B cell (primary cell): ENCODE measurements at places on chromosomes 16 and 17.

GRCh38 chr17:10119203-10120108 lies 79.0 kb downstream of the GAS7 start:
- DNase-seq, result peak; percentile 47

GRCh38 chr17:40819528-40820125 lies 2.8 kb downstream of the KRT10 start:
- DNase-seq, result no peak

DNA sequence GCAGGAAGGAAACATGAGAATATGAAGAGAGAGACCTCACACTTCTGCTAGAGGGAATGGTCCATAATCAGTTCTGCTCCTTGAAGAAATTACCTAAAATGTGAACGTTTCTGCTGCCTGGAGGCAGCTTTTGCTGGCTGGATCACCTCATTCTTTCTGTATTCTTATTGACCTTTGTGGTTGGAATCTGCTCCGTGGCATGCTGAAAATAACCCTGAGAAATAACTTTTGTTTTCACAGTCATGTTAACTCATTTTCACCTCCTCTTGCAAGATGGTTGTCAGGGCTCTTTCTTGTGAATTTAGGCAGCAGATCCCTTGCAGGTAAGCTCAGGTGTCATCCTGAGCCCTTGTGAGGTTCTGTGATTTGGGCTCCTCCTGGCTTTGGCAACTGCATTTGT lies 70.2 kb downstream of the IRF8 start:
- DNase-seq, result no peak

DNA sequence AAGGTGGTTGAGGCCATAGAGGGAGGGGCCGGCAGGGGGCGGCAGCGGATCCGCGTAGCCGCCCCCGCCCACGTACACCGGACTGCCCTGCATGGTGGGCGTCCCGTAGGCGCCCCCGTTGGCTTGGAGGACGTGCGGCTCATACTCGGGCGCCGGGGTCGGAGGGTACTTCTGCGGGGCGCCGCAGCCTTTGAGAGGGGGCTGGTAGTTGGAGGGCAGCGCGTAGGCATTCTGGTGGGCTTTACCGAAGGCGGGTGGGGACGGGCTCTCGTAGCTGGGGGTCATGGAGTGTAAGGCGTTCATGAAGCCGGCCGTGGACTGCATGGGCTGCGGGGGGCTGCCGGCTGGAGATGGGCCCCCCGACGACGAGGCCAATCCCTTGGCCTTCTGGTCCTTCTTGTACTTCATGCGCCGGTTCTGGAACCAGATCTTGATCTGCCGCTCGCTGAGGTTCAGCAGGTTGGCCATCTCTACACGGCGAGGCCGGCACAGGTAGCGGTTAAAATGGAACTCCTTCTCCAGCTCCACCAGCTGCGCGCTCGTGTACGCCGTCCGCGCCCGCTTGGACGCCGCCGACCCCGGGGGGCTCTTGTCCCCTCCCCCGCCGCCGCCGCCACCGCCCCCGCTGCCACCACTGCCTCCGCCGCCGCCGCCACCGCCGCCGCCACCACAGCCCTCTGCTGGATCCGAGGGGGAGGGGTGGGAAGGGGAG lies 5.7 kb upstream of the HOXB2 start:
- DNase-seq, result no peak

- DNase-seq, result no peak
Measured at GRCh38 chr16:85206472-85207356, 94.4 kb upstream of the CIBAR2 start.

- no peak for DNase-seq
Measured at GRCh38 chr16:13436641-13437412, 483.1 kb upstream of the ERCC4 start.

- DNase-seq, result no peak
Measured at GRCh38 chr16:66968847-66969246, 7.8 kb downstream of the CES3 start.

DNA sequence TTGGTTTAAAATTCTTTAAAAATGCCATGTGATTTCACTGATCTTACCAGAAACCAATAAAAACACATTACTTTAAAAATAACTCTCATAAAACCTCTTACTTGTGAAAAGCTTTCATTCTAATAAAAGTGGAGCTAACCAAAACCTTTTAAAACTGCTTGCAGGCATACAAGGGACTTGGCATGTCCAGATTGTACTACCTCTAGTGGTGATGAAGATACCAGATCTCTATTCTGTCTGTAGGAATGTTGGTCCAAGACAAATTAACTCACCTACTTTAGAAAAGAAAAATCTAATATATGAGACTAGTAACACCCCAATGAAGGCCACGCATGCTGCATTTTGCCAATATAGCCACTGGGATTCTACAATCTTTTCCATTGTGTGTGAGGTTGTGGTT lies 151.0 kb upstream of the SALL1 start:
- DNase-seq, result no peak

DNA sequence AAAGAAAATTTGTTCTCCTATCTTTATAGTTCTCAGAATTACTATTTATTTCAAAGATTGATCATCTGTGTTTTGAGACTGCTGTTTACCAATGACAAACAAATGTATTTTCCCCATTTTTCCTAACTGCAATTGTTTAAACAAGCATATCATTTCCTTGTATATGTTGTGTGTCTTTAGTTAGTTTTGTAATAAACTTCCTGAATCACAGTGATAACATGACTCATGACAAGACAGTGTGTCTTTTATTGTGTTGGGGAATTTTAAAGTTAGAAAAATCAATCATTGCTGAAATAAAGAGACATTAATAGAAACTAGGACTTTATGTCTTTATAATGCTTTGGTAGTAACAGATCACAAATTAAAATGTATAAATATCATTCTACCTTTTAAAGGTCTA lies 348.5 kb downstream of the KCNJ2 start:
- DNase-seq, result no peak

DNA sequence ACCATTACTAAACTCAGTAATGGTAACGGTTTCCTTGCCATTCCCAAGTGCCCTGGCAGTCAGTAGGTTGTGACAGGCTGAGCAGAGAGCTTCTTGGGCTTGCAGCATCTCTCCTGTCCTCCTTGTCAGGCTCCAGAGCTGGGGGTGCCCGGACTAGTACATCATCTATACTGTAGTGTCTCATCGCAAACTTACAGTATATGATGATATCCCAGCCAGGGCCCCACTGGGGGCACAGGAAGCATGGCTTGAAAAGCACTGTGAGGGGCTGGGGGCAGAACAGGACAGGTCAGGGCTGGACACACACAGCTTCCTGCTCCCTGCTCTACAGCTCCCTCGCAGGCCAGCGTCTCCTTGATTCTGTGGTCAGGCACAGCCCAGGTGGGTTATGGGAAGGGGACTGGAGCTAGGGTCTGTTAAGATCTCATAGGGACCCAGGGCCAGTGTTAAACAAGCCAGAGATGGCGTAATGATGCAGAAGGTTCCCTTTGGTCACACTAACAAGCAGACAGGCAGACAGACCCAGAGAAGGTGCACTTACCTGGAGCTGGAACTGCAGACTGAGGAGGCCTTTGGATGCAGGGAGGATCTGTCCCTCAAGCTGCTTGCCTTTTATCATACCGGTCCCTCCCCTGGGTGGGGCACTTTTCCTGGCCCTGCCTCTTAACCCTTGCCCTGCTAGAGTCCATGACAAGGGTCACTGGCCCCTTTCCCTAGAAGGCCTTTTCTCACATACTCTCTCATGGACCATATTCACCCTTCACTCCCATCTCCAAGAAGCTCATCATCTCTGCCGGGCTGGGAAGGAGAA lies 6.8 kb downstream of the ERAL1 start:
- no peak for DNase-seq

GRCh38 chr17:51097708-51098446 lies 22.8 kb downstream of the SPAG9 start:
- DNase-seq, result no peak

- no peak for DNase-seq
Measured at GRCh38 chr16:4377573-4378154, 6.0 kb downstream of the VASN start.

- DNase-seq, result no peak
Measured at GRCh38 chr16:2501946-2502895, 11.5 kb upstream of the ATP6V0C start.

DNA sequence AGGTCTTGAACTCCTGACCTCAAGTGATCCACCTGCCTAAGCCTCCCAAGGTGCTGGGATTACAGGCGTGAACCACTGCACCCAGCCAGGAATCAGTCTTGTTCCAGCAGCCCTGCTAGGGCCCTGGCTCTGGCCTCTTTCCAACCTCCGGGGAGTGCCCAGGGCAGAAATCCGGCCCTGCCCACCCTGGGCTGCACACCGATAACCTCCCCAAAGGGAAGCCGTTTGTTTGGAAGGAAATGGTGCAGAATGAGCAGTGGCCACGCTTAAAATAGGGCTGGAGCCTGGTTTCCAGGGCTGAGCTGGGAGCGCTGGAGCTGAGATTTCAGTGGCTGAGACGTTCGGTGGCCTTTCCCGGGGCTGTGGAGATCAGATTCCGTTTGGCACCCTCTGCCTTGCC lies 17.8 kb upstream of the EMP2 start:
- DNase-seq, result no peak

DNA sequence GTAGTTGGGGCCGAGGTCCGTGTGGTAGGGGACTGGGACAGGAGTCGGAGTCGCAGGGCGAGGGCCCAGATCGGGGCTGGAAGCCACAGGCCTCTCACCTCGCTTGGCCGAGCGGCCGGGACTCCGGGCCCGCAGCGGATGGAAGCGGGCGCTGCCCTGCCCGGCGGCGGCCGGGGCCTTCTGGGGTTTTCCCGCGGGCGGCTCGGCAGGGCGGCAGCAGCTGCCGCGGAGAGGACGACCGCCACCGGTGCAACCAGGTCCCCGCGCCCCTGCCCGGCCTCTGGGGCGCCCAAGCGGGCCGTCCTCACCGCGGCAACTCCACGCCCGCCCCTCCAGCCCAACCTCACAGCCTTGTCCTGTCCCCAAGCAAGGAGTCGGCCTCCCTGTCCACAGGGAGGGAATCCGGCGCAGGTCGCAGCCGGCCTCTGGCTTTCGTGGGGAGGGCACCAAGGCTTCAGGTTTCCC lies 15.6 kb upstream of the UTP6 start:
- peak; percentile 35 for DNase-seq

GRCh38 chr17:79658811-79659207 lies 48.0 kb upstream of the RBFOX3 start:
- DNase-seq, result no peak

DNA sequence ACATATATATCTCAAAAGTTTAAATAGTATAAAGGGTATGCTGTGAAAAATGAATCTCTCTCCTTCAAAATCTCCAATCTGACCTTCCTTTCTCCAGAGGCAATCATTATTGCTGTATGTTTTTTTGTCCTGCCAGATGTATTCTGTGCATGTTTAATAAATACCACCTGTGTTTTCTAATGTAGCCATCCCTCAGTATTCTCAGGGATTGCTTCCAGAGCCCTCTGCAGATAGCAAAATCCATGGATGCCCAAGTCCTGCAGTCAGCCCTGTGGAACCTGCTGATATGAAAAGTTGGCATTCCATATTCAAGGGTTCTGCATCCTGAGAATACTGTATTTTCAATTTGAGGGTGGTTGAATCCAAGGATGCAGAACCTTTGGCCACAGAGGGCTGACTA lies 42.9 kb downstream of the BPTF start:
- DNase-seq, result no peak

GRCh38 chr17:14777291-14777690 lies 476.4 kb downstream of the HS3ST3B1 start:
- no peak for DNase-seq

DNA sequence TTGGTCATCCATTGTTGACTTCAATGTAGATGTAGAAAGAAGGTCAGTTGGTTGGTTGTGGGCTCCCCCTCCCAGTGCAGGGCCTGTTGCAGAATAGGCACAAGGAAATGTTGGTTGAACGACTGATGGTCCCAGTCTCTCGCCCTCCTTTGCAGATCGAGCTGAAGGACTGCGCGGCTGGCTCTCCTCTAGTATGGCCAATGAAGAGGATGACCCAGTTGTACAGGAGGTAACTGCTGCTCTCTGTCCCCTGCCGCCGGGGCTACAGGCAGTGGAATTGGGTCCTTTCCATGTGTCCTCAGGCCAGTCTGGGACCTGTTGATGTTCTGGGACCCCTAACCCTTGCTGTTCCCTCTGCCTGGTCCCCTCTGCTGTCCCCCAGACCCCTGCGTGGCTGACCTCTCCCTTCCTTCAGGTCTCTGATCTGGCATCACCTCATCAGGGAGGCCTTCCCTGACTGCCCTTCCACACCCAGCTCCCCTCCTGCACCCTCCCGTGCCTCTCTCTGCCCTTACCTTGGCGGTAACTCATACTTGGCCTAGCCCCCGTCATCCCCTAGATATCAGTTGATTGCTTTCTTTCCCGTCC lies 5.7 kb downstream of the POLR3E start:
- peak; percentile 13 for DNase-seq

- no peak for DNase-seq
Measured at GRCh38 chr17:7944326-7944725, 12.3 kb downstream of the CNTROB start.

DNA sequence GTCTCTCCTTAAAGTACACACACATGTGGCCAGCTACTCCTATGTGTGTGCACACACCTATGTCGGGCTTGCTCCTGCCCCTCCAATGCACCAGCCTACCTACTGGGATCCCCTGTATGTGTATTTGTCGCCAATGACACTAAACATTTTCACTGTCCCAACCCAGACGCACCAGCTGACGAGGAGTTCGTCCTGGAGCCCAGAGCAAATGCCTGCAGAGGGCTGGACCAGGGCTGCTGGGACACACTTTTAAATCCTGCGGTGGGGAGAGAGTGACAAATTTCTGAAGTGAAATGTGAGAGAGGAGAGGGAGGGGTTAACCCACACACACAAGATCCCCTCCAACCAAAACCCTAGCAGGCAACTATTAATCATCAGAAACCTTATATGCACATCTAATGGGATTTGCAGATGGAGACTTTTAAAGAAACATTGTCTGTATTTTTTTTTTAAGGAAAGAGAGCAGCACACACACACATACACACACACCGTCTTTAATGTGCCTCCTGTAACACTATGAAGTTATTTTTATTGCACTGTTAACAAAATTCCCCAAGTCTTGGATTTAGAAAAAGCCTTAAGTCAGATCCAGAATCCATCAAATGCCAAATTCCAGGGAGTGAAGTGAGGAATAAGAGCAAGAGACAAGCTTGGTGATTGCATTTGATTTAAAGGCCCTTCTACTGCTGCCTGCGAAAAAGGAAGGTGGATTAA lies at the start of gene MEOX1:
Gene MEOX1, minus strand, starts transcription at position 224 of the 714 bp plus-strand sequence. CDS start 388 bp downstream, outside the sequence.
- no peak for DNase-seq

GRCh38 chr17:8283356-8283755 lies 5.1 kb upstream of the RANGRF start:
- no peak for DNase-seq

DNA sequence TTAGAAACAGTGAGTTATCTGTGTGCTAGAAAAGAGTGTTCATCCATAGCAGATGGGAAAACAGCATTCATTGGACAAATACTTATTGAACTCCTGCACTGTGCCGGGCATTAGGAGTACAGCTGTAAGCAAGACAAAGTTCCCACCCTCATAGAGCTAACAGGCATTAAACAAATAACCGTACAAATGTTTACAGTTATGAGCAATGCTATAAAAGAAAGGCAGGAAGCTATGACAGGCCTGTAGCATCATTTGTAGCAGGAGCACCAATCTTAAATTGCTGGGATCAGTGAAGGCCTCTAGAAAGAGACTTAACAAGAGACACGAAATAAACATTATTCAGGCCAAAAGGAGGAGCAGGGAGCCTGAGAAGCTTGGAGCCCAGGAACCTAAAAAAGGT lies 15.6 kb downstream of the SDR42E1 start:
- DNase-seq, result no peak

- no peak for DNase-seq
Measured at GRCh38 chr16:68300734-68301459, 9.8 kb downstream of the SLC7A6OS start.

- no peak for DNase-seq
Measured at GRCh38 chr17:49511810-49512209, 16.7 kb downstream of the NGFR start.

GRCh38 chr16:56294014-56294413 lies 102.7 kb downstream of the GNAO1 start:
- no peak for DNase-seq
